ENCODE measurements at places on chromosomes 6 and 20. TPM values are rescaled to one million over a fixed set of nuclear protein-coding genes. Genes with fewer than 3 reads are reported as not detected.
A peak's percentile ranks its signal among the peaks of the same experiment; 100 is the strongest.

- H3K4me1 ChIP-seq = no peaks in the 10 kb centered on the region
- H3K27me3 ChIP-seq = peaks cover 8% of the 10 kb centered on the region
- H3K36me3 ChIP-seq = no peaks in the 10 kb centered on the region
- DNase-seq = no peak
- no peak overlapping the region for H3K27ac ChIP-seq
Observed at GRCh38 chr6:159908979-159909378, 18.2 kb downstream of the MAS1 start.

- H3K36me3 ChIP-seq = no peaks in the 10 kb centered on the region
- H3K27ac ChIP-seq = no peak overlapping the region
- H3K27me3 ChIP-seq = no peaks in the 10 kb centered on the region
- DNase-seq = no peak
- no peak overlapping the region for H3K4me3 ChIP-seq
Observed at GRCh38 chr6:54899986-54900385, 53.4 kb downstream of the FAM83B start.

DNA sequence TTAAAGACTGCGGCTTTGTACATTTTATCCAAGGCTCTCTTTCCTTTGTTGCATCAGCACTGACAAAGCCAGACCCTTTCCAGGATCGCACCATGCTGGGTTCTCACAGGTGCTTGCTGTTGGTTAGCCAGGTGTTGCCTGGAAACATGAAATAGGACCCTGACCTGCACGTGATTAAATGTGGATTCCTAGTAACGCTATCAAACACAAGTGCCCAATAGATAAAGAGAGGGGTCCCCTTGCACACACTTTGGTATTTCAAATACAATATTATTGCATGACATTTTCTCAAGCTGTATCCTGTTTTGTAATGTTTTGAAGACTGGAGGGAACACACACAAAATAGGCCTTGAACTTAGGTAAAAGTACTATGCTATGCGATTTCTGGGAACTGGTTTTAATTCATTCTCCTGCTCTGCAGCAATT lies 73.3 kb downstream of the AKAP12 start:
- H3K27ac ChIP-seq = no peak overlapping the region
- no peak for DNase-seq
- H3K4me3 ChIP-seq = no peak overlapping the region
- no peaks in the 10 kb centered on the region for H3K27me3 ChIP-seq

- H3K4me1 ChIP-seq = no peaks in the 10 kb centered on the region
- H3K27me3 ChIP-seq = peaks cover 2% of the 10 kb centered on the region
- no peaks in the 10 kb centered on the region for H3K36me3 ChIP-seq
- no peak overlapping the region for H3K27ac ChIP-seq
- no peak overlapping the region for H3K4me3 ChIP-seq
Observed at GRCh38 chr6:15770347-15771143, 107.7 kb upstream of the DTNBP1 start.

GRCh38 chr6:122752459-122752858 lies 27.1 kb upstream of the FABP7 start:
- H3K27ac ChIP-seq = no peak overlapping the region
- H3K36me3 ChIP-seq = no peaks in the 10 kb centered on the region
- no peak for DNase-seq
- H3K4me1 ChIP-seq = no peaks in the 10 kb centered on the region
- H3K27me3 ChIP-seq = no peaks in the 10 kb centered on the region

DNA sequence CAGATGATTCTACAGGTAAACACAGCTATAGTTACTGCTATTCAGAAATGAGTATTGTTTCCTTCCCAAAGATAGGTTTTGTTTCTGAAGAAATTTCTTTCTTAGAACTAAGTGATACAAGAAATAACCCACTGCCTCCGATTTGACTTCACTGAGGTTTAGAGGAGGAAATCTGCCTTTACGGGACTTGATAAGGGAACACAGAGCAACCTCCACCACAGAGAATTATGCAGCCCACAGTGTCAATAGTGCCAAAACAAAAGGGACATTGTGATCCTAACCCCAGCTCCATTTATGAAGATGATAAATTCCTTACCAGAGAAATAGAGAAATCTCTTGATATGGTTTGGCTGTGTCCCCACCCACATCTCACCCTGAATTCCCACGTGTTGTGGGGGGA lies 164.6 kb downstream of the ZNF217 start:
- H3K36me3 ChIP-seq = no peaks in the 10 kb centered on the region
- H3K4me1 ChIP-seq = no peaks in the 10 kb centered on the region
- no peak overlapping the region for H3K27ac ChIP-seq

GRCh38 chr6:121932076-121932991 lies 467.1 kb upstream of the HSF2 start:
- DNase-seq = peak; percentile 92
- peak overlapping the region; percentile 51 for H3K27ac ChIP-seq
- H3K36me3 ChIP-seq = no peaks in the 10 kb centered on the region
- no peak overlapping the region for H3K4me3 ChIP-seq

- H3K4me1 ChIP-seq = no peaks in the 10 kb centered on the region
- H3K27ac ChIP-seq = no peak overlapping the region
- no peak for DNase-seq
- H3K36me3 ChIP-seq = no peaks in the 10 kb centered on the region
- no peak overlapping the region for H3K4me3 ChIP-seq
Observed at GRCh38 chr6:79152269-79152737, 74.2 kb upstream of the PHIP start.

DNA sequence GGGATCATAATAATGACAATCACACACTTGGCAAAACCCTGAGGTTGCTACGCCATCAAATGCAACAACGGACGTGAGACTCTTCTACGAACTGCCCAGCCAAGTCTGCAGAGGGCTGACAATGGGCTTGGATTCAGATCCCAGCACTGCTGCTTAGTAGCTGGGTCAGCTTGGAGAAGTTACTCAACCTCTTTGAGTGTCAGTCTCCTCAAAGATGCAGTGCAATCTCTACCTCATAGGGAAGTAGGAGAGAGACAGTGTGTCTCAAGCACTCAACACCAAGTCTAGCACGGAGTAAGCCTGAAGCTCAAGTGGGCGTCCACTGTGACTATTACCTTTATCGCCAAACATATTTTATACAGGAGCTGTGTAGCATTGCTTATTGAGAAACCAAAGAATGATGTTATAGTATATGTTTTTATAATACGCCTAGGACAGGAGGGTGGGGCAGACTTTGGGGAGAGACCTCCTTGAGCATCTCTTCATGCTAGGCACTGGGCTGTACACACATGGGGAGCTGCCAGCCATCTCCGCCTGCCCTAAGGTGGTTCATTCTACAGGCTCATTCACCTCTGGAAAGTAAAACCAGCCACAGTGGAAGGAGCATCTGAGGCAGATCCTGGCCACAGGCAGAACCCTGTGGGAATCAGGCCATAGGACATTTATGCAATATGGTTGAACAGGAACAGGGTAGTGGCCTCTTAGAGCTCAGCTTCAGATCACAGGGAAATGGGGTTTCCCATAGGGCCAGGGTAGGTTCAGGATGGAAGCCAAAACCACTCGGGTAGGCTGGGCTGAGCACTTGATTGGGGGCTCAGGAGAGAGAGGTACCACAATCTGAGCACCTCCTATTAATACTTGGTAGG lies 160.2 kb downstream of the MRPL14 start:
- H3K36me3 ChIP-seq = no peaks in the 10 kb centered on the region
- no peak overlapping the region for H3K27ac ChIP-seq
- no peak overlapping the region for H3K4me3 ChIP-seq
- peaks cover 2% of the 10 kb centered on the region for H3K4me1 ChIP-seq
- no peak for DNase-seq
- no peaks in the 10 kb centered on the region for H3K27me3 ChIP-seq

- no peaks in the 10 kb centered on the region for H3K36me3 ChIP-seq
- H3K27ac ChIP-seq = no peak overlapping the region
- no peaks in the 10 kb centered on the region for H3K27me3 ChIP-seq
- no peak overlapping the region for H3K4me3 ChIP-seq
- DNase-seq = no peak
- no peaks in the 10 kb centered on the region for H3K4me1 ChIP-seq
Observed at GRCh38 chr6:47581591-47581990, 104.0 kb downstream of the CD2AP start.

DNA sequence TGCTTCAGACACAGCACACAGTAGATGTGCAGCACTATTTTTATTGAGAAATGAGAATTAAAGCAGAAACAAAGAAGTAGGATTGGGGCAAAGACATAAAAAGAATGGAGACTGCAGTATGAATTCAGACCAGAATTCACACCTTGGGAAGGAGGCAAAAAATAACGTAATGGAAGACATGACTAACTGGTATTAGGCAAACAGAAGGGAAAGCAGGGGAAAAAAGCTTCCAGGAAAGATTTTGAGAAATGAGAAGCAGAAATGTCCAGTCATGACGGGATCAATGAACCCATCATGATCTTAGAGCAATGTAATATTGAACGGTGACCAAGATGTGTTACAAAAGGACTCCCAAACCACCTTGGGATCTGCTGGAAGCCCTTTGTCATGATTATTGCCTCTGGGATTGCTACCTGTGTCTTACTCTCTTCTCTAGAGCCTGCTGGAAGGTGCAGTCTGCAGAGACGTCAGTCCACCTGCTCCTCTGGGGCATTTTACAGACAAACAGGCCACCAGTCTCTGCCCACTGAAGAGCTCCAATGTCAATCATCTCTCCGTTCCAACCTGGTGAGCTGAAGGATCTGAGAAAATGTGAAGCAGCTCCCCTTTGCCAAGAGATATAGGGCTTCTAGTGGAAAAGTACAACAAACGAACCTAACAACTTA lies 8.7 kb downstream of the NUDT3 start:
- peak overlapping the region; percentile 51 for H3K27ac ChIP-seq
- H3K4me3 ChIP-seq = no peak overlapping the region
- H3K4me1 ChIP-seq = peaks cover 8% of the 10 kb centered on the region
- H3K36me3 ChIP-seq = no peaks in the 10 kb centered on the region
- peak; percentile 11 for DNase-seq

GRCh38 chr6:108606250-108606690 lies 45.6 kb downstream of the FOXO3 start:
- H3K4me1 ChIP-seq = peaks cover 6% of the 10 kb centered on the region
- no peaks in the 10 kb centered on the region for H3K27me3 ChIP-seq
- peak; percentile 28 for DNase-seq
- H3K4me3 ChIP-seq = no peak overlapping the region
- H3K36me3 ChIP-seq = no peaks in the 10 kb centered on the region

DNA sequence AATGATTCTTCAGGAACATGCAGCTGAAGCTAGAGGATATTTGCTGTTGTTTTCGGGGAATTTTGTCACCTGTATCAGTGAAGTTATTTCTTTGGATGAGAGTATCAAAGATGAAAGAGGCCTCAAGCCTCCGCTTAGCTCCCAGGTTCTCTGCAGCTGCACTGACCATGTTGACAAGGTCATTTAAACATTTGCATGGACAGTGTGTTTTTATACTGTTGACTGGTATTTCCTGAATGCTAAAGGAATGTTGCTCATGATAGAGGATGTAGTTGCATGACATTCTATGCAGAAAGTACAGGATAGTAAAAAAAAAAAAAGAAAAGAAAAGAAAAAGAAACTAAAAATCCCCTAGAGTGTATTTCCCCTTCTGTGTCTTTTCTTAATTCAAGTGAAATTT lies 165.6 kb upstream of the LAMP5 start:
- H3K27me3 ChIP-seq = no peaks in the 10 kb centered on the region
- H3K36me3 ChIP-seq = no peaks in the 10 kb centered on the region
- peak; percentile 14 for DNase-seq
- no peak overlapping the region for H3K27ac ChIP-seq
- no peak overlapping the region for H3K4me3 ChIP-seq

DNA sequence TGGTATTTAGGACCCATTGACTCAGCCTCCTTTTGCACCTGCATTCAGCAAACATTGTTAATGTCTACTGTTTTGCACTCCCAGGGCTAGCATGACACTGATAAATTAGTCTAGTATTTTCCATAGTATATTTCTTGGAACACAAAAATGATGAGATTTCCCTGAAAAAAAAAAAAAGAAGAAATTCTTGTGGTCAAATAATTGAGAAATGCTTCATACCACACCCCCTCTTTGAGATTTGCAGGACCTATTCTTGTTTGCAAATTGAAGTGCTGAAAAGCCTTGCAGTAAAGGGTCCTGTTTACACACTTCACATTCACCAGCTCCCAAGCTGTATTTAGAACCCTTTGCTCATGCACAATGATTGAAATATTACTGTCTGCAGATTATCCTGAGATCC lies 36.3 kb upstream of the CLIC5 start:
- no peak overlapping the region for H3K27ac ChIP-seq
- peak; percentile 3 for DNase-seq
- no peaks in the 10 kb centered on the region for H3K27me3 ChIP-seq
- H3K36me3 ChIP-seq = no peaks in the 10 kb centered on the region
- no peaks in the 10 kb centered on the region for H3K4me1 ChIP-seq
- H3K4me3 ChIP-seq = no peak overlapping the region

DNA sequence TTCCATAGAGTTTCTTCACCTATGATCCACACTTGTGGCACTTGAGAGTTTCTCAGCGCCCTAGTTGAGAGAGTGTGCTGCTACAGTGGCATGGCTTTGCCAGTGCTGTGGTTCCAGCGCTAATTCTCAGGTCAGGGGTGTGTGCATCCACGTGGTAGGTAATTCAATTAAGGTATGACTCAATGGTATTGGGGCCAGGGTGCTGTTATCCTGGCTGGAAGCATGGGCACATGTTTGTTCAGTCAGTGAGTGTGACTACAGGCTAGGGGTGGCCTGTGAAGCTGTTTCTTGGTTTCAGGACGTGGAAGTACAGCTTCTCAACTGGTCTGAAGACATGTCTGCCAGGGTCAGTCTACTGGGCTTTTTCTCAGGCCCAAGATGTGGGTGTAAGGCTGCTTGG lies 3.0 kb upstream of the SEMG2 start:
- H3K4me3 ChIP-seq = no peak overlapping the region
- H3K27me3 ChIP-seq = no peaks in the 10 kb centered on the region
- H3K27ac ChIP-seq = no peak overlapping the region
- DNase-seq = no peak
- H3K36me3 ChIP-seq = no peaks in the 10 kb centered on the region
- no peaks in the 10 kb centered on the region for H3K4me1 ChIP-seq

DNA sequence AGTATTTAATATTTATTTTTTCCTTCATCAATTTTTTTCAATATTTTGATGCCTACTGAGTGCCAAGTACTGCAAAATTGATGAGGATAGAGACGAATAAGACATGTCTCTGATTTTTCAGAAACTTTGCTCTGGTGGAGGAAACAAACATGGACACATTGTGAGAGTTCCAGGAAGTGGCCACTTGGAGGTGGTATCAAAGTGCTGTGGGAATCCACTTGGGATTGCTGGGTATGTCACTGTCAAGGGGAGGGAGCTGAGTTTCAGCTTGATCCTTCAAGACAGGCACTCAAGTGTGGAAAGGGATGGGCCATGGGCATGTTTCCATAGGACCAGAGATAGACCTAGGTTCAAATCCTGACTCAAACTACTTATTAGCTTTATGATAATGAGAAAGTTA lies 24.5 kb upstream of the ABCC10 start:
- no peak for DNase-seq
- no peaks in the 10 kb centered on the region for H3K4me1 ChIP-seq
- peaks cover 5% of the 10 kb centered on the region for H3K27me3 ChIP-seq

GRCh38 chr6:169556758-169557548 lies 144.9 kb downstream of the WDR27 start:
- no peaks in the 10 kb centered on the region for H3K27me3 ChIP-seq
- H3K36me3 ChIP-seq = no peaks in the 10 kb centered on the region
- no peak overlapping the region for H3K27ac ChIP-seq

GRCh38 chr6:7865781-7866180 lies 44.8 kb downstream of the TXNDC5 start:
- H3K4me1 ChIP-seq = no peaks in the 10 kb centered on the region
- no peak for DNase-seq
- no peaks in the 10 kb centered on the region for H3K27me3 ChIP-seq
- no peak overlapping the region for H3K27ac ChIP-seq
- H3K4me3 ChIP-seq = no peak overlapping the region

Gene HLA-DMB
- 0.83 TPM for total RNA-seq

Gene DNAH8
- total RNA-seq = under 0.01 TPM

Gene MYLK2
- not detected for total RNA-seq

Gene SMOC2
- total RNA-seq = under 0.01 TPM

Gene OR2B6
- total RNA-seq = 0.17 TPM

Gene PHACTR3
- not detected for total RNA-seq

Measured in fibroblast of lung (primary cell).